Stimulated activated CD8-positive, alpha-beta memory T cell treated with anti-CD3 and anti-CD28 coated beads, Interleukin-12 subunit alpha, Interleukin-12 subunit beta, amount 100 ng/mL, for 4 hours (primary cell): ENCODE measurements at places on chromosomes 4 and X.

DNA sequence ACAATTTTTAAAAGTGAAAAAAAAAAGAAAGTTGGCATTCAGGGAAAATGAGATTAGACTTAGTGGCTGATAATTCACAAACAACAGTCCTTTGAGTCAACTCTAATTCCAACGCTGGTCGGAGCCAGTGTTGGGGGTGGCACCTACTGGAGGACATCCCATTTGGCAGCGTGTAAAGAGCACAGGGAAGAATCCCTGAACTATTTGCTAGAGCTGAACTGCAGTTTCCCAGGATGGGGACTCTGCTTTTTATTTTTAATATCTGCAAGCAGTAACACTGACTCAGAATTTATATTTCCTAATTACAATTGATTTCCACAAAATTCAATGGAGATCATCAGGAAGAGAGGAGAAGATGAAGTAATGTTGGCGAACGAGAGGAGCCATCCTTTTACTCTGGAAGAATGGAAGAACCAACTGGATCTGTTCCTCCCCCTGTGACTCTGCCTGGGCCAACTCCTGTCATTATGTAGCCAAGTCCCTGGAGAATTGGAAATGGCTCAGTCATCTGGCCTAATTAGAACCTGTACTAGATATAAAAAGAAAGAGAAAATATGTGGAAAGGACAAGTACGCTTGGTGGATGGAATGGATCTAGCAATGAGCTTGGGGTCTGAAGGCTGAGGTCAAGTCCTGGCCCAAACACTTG, 76.7 kb downstream of the IRF2 start:
- DNase-seq = no peak

- no peak for DNase-seq
Measured at GRCh38 chrX:65677954-65678469, 10.6 kb downstream of the MSN start.

DNA sequence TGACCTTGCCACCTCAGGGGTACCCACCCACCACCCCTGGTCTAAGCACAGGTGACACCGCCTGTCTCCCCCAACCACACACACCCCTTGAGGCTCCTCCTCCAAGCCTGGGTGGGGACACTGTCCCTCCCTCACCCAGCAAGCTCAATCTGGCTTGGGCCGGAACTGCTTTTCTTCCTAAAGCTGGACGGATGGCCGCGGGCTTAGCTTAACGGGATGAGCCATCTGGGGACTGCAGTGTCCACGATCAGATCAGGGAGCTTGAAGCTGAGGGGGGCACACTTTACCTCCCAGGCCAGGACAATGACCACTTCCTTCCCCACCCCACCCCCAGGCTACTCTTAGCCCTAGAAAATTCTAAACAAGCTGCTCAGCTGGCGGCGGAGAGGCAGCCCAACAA, 1.0 kb upstream of the SLC6A8 start:
- DNase-seq = no peak

DNA sequence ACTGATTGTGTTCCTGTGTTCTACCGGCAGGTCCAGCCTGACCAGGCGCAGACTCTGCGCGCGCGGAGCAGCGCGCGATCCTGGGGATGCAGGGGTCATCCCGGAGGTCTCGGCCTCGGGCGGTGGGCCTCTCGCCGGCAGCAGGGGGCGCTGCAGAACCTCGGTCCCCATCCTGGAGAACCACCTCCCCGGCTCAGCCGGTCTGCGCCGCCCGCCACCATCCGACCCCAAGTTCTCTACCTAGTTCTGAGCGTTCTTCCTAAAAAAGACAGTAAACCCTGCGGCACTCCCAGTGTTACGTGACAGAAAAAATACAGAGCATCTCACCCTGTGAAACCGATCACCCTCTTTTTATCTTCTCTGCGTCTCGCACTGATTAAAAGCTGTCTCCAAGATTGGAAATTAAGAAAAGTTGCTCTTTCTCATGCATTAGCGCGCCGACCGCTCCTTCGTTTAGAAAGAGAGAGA, 1.6 kb downstream of the TRPC3 start:
- peak; percentile 64 for DNase-seq
